ENCODE measurements at places on chromosomes 4 and X.
A peak's percentile ranks its signal among the peaks of the same experiment; 100 is the strongest.

GRCh38 chr4:114015444-114015899, 36.0 kb upstream of the ARSJ start:
- no peak for DNase-seq

- no peak for DNase-seq
Measured at GRCh38 chr4:42320822-42321388, 76.4 kb upstream of the SHISA3 start.

DNA sequence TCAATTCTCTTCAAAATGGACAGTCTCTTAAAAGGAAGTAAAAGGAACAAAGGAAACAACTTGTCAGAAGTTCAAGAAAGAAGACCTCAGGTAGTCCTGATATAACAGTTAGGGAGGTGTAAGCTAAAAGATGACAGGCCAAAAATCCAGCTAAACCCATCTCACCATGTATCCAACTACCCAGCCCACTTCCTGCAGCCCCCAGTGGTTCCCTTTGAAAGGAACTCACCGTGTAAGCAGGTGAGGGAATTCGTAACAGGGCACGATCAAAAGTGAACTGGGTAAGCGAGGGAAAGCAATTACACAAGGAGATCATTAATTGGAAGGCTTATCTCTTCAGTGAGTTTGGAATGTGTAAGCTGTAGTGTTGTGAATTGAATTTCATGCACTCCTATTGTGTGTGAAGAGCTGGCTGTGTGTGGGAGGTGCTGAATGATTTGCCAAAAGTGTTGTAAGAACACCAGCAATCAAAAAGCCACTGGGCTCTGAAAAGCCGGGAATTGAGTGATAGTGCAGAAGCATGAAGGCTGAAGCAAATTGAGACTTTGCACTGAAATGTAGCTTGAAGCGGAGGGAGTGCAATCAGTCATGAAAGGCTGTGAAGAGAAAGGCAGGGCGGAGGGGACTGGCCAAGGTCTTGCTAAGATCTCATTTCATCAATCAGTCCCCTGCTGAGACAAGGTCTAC, 914.2 kb upstream of the LCORL start:
- no peak for DNase-seq

GRCh38 chr4:74098427-74098994, 484 bp downstream of the CXCL2 start:
- DNase-seq: peak; percentile 76

GRCh38 chr4:145483514-145483913, 1.9 kb downstream of the SMAD1 start:
- DNase-seq: no peak

DNA sequence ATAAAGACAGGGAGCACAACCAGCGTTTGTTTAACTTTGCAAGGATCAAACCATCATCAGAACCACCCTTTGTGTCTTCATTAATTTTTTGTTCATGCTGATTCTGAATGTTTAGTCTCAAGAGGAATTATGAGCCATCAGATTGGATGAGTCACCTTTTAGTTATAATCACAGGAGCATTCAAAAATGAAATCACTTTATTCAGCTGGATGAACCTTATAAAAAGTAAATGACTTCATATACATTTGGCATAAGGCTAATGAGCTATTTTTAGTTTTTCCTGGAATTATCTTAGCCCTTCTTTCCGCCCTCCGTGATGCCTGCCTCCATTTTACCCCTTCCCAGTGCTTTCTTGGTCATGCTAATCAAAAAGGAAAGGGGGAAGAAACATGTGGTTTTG, 103.6 kb downstream of the SORBS2 start:
- DNase-seq: no peak

DNA sequence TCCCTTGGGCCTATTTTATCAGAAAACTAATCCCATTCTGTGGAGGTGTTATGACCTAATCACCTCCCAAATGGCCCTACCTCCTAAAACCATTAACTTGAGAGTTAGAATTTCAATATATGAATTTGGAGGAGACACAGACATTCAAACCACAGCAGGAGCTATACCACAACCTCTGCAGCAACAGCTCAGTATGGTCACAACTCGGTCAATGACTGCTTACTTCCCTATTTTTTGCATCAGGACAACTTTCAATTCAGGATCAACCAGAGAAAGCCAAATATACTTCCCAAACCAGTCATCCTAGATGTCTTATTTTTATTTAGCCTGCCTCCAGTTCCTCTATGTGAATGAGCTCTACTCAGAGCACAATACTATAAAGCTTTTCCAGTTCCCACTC, 11.3 kb upstream of the SMARCA5 start:
- no peak for DNase-seq

GRCh38 chr4:137707626-137708025, 175.3 kb upstream of the PCDH18 start:
- no peak for DNase-seq

DNA sequence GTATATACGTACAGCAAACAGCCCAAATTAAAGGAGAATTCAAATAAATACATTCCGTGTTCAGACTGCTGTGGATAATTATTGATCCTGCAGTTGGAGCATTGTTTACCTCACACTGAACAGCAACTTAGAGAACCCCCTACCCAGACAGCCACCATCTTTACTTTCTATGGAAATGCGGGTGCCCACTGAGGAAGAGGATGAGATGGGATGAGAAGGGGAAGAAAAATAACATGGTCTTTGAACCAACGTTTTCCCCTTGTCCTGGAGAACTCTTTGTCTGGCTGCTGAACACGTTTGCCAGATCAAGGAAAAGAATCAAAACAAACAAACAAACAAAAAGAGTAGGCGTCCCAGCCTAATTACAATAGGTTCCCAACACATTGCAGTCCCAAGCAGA, 1.5 kb downstream of the TSPAN5 start:
- DNase-seq: no peak

DNA sequence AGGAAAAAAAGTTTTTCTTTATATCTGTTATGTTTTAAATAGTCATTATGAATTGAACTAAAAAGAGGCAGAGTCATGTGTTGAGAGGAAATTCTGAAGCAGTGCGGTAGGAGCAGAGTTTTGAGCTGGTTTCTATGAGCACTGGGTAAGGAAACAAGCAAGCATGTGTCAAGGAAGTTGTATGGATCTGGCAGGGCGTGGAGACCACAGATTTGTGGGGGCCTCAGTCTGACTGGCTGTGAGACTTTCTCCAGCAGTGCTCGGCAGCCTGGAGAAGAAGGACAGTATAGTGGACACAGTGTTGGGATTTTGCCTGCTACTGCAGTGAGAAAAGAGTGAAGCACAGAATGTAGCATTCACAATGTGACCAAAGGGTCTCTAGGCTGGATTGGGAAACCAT, 399.1 kb downstream of the INPP4B start:
- no peak for DNase-seq

DNA sequence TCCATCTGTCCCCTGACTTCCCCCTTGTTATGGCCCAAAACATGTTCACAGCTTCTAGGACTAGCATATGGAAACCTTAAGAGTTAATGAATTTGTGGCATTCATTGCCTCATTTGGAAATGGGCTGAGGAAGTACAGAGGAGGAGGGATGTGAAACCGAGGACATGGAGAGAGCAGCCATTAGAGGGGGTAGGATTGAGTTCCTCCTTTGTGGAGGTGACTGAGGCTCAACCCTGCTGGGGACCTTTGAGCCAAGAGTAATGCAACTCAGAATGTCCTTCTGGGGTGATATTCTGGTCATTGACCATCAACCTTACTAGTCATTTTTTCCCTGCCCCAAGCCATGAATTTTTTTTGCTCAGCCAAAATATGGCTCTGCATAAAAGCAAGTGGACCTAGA, 109.4 kb downstream of the ZNF518B start:
- no peak for DNase-seq

- no peak for DNase-seq
Measured at GRCh38 chr4:136935305-136935704, 597.0 kb downstream of the PCDH18 start.

DNA sequence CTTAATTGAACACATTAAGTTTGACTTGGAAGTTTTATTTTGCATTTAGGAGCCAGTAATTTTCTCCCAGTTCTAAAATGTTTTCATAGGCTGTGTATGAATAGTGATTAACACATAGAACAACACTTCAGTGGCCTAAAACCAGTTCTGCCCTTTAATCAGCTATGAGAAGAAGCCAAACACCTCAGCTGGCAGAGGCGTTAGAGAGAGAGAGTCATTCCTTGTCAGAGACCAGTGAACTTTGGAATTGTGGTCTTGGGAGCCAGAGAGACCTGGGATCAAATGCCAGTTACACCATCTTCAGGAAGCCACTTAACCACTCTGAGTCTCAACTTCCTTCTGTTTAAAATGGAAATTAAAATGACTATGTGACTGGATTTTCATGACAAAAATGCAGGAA, 39.3 kb upstream of the PRPS2 start:
- DNase-seq: no peak

Data from chondrocyte (in vitro differentiated cells).